ENCODE measurements at places on chromosomes 13 and 19.
A peak's percentile ranks its signal among the peaks of the same experiment; 100 is the strongest.

- no peak for DNase-seq
These were observed 640 bp downstream of the ZSCAN5A start for GRCh38 chr19:56314018-56314380.

- DNase-seq, result no peak
These were observed 719 bp upstream of the GRK1 start for GRCh38 chr13:113666329-113666670.

GRCh38 chr19:46529622-46530451 is 34.2 kb upstream of the PNMA8B start:
- peak; percentile 60 for DNase-seq

- DNase-seq, result no peak
These were observed 121.8 kb downstream of the URI1 start for GRCh38 chr19:30063650-30064347.

- DNase-seq, result no peak
These were observed 43.8 kb downstream of the PEPD start for GRCh38 chr19:33477781-33478180.

GRCh38 chr19:39380521-39381502 is 10.1 kb downstream of the PAF1 start:
- DNase-seq, result no peak

DNA sequence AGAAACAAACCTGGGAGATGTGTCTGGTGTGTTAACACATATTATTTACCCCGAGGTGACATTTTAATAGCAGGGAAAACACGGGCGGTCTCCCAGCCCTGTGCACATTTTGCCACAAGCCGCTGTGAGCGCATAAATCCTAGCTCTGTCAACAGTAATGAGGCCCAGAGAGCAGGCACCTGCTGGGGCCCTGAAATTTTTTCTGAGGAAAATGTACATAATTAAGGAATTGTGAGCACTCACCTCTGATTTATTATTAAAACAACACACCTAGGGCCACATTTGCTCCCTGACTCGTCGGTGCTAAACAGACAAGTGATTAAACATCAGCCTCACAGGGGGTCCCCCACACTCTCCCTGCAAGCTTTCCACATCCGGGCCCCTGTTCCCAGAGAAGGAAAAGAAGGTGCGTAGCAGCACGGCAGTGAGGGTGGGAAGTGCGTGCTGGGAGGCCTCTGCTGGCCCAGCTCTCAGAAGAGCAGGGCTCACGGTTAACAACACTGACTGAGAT is 616.3 kb downstream of the UQCRFS1 start:
- DNase-seq, result no peak

GRCh38 chr19:23957660-23958281 is 43.1 kb downstream of the ZNF726 start:
- no peak for DNase-seq

GRCh38 chr19:10219678-10220077 is 11.5 kb downstream of the S1PR2 start:
- DNase-seq, result no peak

- DNase-seq, result no peak
These were observed 4.9 kb upstream of the SNRNP70 start for GRCh38 chr19:49080392-49080791.

GRCh38 chr13:112132142-112132541 is 65.2 kb downstream of the SOX1 start:
- no peak for DNase-seq

GRCh38 chr13:72760189-72760588 is 21.5 kb downstream of the DIS3 start:
- no peak for DNase-seq

DNA sequence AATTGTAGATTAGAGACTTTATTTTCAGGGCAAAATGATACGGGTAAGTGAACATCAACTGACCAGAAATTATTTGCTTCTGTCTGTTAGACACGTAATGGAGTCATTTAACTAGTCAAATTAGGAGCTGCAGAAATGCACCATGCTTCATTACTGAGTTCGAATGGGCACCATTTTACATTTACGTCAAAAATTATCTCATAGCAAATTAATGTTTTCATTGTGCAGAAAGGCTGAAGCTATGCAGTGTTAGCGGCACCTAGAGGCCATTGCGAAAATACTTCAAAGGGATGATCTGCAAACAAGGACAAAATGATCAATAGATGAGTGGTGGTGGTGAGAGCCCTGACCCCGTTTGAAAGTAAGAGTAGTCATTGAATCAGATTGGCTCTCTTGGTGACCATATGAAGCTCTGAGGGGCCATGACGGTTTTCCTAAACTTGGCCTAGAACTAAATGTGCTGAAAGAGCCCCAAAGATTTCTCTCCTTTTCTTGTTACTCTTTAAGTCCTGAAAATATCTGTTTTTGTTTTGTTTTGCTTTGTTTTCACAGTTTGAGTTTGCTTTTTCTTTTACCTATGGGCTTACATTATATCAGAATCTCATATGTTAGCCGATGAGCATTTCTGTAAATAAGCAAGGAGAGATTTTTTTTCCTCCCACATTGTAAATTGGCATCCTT is 277.9 kb downstream of the ZNF536 start:
- no peak for DNase-seq

DNA sequence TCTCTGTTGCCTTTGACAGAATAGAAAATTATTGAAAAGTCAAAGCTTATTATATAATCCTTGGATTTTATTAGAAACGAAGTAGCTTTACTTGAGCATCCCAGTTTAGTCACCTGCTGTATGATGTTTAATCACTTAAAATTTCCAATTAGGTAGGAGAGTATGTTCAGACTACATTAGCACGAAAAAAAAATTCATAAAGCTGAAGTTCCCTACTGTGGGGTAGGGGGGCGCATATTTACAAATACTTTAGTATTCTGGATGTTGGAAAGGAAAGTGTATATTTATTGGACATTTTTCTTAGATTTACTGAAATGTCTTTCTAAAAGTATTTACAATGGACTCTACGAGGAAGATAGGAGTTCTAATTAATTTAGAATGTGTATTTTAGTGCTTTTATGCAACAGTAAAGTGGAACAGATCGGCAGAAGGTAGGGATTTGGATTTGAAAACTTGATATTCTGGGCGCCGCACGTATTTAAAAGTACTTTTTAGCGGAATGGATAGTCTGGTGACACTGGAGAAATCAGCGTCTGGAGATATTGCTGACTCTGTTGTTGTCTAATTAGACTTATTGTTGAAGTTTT is 1.9 kb downstream of the CDK8 start:
- no peak for DNase-seq

- DNase-seq, result no peak
These were observed 17.6 kb downstream of the EVI5L start for GRCh38 chr19:7847664-7848063.

DNA sequence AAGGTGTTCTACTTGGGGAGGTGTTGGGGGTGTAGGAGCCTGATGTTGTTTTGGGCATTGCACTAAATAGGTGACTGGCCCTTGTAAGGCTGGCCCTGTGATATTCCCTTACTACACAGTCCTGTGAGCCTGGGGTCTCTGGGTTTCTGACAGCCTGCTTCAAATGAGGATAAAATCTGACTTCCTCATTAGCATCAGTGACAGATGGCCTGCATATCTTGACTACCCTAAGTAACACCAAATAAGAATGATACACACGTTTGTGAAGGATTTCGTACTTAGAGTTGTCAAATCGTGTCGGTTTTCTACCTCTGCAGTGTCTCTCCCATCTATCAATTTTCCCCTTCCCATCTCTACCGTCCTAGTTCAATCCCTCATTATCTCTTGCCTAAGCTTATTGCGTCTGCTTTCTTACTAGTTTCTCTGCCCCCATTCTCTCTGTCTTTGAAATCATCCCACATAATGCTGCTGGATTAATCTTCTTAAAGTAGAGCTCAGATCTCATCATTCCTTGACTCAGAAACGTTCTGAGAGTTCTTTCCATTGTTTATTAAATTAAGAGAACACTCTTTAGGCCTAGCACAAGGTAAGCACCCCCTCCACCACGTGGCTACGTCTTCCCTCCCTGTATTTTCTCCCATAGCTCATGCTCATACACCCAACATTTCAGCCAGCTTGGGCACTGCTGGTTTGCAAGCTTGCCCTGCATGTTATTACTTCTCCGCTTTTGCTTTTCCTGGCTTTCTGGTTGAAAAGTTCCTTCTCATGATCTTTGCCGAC is 26.2 kb upstream of the CNMD start:
- no peak for DNase-seq

DNA sequence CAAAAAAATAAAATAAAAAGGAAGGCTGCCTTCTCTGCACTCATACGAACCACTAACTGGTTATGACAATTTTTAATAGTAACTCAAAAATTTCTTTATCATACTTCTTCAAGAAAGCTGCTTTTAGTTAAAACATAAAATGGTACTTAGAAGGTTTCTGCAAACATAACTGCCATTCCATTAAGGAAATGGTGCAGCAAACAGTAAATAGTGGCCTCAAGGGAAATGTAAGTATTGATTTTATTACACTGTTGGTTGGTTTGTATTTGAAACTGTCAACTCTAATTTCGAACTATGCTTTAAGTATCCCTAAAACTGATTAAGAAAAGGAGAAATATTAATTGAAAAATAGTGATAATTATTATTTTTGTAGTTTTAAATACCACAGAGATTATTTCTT is 278.0 kb downstream of the DACH1 start:
- no peak for DNase-seq

DNA sequence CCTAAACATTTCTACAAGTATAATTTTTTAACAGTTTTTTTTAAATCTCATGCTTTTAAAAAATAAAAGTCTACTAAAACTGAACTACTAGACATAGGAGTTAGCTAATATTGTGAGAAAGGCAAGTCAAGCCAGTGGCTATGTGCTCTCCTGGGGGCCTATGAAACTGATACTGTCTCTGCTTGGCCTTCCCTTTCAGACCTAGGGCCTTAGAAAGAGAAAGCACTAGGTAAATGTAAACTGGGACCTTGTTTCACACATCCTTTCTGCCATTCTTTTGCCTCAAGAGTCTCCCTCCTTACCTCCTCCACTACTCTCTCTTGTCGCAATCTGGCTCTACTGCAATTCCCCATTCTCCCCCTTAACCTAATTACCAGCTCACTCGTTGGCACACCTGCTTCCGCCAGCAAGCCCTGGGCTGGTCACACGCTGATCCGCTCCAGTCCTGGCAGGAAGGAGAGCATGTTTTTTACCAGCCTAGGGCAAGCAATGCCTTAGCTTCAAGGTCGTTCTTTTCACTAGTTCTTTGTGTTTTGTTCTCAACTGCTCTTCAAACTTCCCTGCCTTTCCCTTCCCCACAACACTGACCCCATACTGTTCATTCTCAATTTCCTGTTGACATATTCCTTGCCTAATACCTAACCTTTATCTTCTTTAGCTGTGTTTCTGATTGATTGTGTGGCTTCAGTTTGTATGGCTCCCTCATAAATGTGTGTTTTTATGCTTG is 23.1 kb downstream of the TBC1D4 start:
- no peak for DNase-seq

DNA sequence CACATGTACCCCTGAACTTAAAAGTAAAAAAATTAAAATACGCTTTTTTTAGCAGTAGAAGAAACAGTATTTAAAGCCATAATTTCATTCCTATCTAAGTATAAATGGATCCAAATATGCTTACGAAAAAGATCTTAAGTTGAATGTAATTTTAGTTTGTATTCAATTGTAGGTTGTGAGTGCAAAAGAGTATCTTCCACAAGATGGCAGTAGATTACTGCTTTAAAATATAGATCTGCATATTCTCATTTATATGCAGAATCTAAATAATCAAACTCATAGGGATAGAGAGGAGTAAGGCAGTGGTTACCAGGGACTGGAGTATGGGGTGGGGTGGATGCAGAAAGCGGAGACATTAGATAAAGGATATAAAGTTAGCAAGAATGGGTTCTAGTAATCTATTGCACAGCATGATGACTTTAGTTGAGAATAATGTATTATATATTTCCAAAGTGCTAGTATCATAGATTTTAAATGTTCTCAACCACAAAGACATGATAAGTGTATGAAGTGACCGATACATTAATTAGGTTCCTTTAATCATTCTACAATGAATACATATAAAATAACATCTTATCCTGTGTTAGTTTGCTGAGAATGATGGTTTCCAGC is 14.2 kb downstream of the OR7A17 start:
- DNase-seq, result no peak

- DNase-seq, result no peak
These were observed 5.9 kb upstream of the SIGLEC7 start for GRCh38 chr19:51135986-51136762.

DNA sequence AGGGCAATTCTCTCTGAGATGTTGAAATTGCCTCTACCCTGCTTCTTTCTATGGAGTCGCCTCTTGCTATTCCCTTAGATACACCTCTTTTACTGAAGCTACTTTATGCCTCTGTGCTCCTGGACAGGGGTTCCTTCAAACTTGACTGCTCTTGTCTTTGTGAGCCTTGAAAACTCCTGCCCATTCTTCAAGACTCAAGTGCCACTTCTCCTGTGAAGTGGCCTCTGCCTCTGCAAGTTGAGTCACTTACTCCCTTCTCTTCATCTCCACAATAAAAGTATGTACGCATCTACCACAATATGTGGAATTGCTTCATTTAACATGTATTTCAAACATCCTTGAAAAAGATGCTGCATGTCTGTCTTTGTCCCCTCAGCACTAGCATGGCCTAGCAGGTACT is 66.0 kb upstream of the TPP2 start:
- DNase-seq, result no peak

DNA sequence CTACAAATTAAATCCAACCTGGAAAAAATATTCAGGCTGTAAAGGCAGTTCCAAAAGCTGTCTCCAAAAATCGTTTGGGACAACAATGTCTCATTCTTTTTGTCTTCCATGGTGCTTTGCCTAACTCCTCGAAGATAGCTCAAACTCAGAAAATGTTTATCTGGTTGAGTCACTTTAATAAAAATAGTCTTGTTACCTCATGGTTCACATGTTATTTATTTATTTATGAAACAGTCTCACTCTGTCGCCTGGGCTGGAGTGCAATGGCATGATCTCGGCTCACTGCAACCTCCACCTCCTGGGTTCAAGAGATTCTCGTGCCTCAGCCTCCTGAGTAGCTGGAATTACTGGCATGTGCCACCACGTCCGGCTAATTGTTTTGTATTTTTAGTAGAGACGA is 4.9 kb upstream of the BRD4 start:
- no peak for DNase-seq

DNA sequence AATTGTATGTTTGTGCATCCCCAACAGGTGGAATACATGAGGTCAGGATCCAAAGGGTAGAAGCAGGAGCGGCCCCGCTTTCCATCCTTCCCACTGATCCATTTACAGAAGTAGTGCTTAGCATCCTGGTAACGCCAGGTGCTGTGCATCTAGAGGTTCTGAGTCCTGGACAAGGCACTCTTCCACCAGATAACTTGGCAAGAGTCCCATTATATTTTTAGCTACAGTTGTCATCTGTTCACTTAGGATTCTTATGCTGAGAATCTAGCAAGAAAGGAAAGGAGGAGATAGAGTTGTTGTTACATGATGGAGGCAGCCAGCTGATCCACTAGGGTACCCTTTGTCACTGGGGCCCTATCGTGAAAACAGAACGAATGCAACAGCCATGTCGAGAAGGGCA is 389.5 kb upstream of the ZNF507 start:
- no peak for DNase-seq

GRCh38 chr13:112779856-112780604 is 90.2 kb downstream of the ATP11A start:
- no peak for DNase-seq

All from stimulated activated CD8-positive, alpha-beta memory T cell treated with anti-CD3 and anti-CD28 coated beads, Interleukin-7, amount 100 ng/mL, for 1 hour (primary cell).